ENCODE measurements at places on chromosomes 6 and 20. TPM values are rescaled to one million over a fixed set of nuclear protein-coding genes. Genes with fewer than 3 reads are reported as not detected.

C6orf163 gene
- total RNA-seq = 3.0 TPM

ADGRB3 gene
- total RNA-seq = 2.3 TPM

PPP1R14C gene
- total RNA-seq = not detected

IRAK1BP1 gene
- total RNA-seq = 0.84 TPM

CLIC5 gene
- 0.05 TPM for total RNA-seq

GJA10 gene
- not detected for total RNA-seq

MYH7B gene
- 0.33 TPM for total RNA-seq

All from liver (tissue), 10 donors.